ENCODE measurements at places on chromosomes 11 and 22.

- no peak for DNase-seq
Measured at GRCh38 chr11:90700789-90701439, 478.1 kb upstream of the CHORDC1 start.

GRCh38 chr11:94787801-94788200 is 19.6 kb downstream of the AMOTL1 start:
- DNase-seq = no peak

GRCh38 chr22:33023153-33023827 is 34.9 kb downstream of the SYN3 start:
- DNase-seq = no peak

- no peak for DNase-seq
Measured at GRCh38 chr11:14980854-14981253, 8.7 kb upstream of the CALCA start.

GRCh38 chr11:1353383-1354124 is 36.2 kb upstream of the BRSK2 start:
- no peak for DNase-seq

DNA sequence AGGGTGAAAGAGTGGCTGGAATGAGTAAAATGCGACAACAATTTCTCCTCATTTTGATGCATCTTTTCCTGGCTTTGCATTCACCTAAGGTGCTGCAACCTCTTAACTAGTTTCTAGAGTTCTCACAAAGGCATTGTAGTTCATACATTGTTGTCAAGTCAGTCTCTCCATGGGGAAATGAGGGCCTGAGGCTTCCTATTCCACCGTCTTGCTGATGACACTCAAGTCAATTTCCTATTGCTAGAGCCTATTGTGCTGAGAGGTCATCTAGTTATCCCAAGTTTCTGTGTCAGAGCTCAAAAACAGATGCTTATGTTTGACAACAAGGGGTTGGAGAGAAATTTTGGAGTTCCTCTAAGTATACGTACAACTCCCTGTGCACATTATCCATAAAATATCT is 11.6 kb upstream of the MS4A6A start:
- DNase-seq = no peak

DNA sequence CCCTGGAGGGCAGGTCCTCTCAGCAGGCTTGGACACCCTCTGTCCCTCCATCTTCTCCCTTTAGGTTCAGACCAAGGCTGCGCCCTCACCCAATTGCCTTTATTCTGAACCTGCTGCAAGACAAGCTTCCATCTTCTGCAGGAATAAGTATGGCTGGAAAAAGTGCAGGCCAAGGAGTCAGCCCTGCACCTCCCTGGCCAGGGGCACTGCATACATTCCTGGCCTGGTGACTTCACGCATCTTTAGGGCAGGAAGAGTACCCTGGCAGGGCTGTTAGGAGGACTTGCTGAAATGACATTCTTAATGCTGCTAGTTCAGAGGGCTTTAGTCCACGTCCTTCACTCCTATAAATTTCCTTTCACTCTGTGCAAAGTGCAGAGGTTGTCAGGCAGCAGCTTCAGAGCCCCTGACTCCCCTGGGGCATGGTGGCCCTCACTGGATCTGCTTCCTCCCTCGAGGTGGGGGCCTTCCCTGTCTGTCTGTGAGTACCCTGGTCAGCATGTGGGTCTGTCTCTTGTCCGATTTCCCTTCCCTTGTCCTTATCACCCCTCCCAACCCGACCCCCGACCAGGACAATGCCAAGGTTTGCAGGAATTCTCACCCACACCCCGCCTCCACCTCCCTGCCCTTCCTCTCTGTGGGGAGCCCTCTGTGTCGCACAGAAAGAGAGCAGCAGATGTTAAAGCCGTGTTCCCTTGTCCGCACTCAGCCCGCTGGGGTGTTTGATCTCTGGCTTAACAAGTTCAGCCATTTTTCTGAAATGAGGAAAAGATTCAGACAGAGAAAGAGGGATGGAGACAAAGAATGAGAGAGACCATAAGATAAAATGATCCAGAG is 124.5 kb upstream of the SYT13 start:
- no peak for DNase-seq

Data from activated CD8-positive, alpha-beta memory T cell treated with anti-CD3 and anti-CD28 coated beads, Interleukin-2, amount 10 ng/mL, durations not matched to agents 7 days and 5 days (primary cell).